GM04503 (cell line): ENCODE measurements at places on chromosomes 3 and 15.
A peak's percentile ranks its signal among the peaks of the same experiment; 100 is the strongest.

DNA sequence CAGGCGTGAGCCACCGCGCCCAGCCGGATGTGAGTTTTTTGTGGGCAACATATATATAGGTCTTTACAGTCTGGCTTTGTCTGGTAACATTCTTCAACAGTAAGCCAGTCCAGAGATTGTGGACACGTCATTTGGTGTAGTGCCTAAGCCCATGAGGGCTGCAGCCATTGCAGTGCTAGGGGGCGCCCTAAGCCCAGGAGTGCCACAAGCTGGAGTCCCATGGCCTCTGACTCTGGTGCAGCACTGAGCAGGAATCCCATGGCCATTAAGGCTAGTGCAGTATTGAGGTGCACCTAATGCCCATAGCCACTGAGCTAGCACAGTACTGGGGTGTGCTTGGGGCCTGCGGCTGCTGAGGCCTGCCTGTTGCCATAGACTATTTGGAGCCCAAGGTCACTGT is 136.4 kb upstream of the NDN start:
- DNase-seq: no peak

GRCh38 chr3:54322354-54322753 is 200.0 kb downstream of the CACNA2D3 start:
- DNase-seq: no peak

- DNase-seq: no peak
Observed at GRCh38 chr3:8713901-8714759, 19.5 kb upstream of the CAV3 start.

GRCh38 chr3:62558549-62559112 is 185.3 kb upstream of the FEZF2 start:
- no peak for DNase-seq

DNA sequence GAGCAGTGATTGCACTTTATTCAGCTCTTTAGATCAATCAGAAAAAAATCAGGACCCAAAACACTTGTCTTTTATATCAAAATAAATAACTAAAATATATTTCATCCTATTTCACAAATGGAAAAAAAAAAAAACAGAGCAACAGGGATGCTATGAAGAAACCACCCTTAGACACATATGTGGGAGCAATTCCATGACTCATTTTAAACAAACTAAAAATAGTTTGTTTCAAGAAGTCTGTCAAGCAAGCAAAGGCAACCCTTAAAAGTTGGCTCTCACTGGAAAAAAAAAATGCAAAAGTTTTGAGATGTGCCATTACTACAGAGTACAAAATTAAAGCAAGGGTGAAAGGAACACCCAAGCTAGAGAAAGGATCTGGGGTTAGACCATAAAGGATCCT is 5.7 kb downstream of the ATP13A3 start:
- DNase-seq: no peak

- peak; percentile 32 for DNase-seq
Observed at GRCh38 chr3:196757876-196758739, 18.5 kb downstream of the PAK2 start.

DNA sequence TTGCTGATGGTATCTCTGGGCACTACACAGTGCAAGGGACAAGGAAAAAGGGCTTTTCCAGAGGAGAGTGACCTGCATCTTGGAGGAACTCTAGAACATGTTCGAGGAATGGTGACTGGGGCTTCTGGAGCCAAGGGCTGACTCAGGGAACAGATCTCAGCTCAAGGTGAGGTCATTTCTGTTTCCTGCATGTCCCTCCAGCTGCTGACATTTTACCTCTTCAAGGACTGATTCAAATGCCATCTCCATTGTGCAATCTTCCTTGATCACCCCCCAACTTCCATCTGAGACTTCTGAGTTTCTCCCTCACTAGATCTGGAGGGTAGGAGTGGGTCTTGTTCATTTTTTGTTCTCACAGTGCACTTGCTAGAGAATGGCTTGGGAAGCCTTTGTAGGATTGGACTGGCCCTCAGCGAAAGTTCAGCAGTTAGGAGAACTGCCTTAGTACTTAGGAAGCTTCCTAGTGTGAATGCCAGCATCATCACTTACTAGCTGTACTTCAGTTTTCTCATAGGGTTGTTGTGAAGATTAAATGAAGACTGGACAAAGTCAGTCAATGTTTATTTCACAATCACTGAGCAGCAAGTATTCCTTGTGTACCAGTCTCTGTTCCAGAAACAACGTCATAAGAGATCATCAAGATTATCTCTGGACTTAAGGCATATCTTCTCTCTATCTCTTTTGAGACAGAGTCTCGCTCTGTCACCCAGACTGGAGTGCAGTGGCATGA is 2.6 kb upstream of the IDH3A start:
- DNase-seq: no peak

- DNase-seq: no peak
Observed at GRCh38 chr15:50825946-50826345, 60.4 kb upstream of the SPPL2A start.

DNA sequence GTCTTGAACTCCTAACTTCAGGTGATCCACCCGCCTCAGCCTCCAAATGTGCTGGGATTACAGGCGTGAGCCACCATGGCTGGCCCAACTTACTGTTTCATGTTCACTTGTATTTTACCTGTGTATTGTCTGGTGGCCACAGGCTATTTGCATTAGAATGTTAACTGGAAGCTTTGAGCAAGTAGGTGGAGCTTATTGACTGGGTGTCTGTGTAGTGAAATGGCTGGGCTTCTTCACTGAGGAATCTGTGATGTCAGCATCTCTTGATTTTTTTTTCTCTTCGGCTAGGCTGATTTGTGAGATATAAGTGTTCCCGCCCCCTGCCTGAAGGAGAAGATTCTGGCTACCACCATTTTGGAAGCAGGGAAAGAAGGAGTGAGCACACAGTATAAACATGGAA is 237.8 kb upstream of the PEX5L start:
- DNase-seq: no peak

- no peak for DNase-seq
Observed at GRCh38 chr3:180330440-180330839, 271.5 kb upstream of the TTC14 start.

- no peak for DNase-seq
Observed at GRCh38 chr15:82040390-82040789, 5.4 kb downstream of the MEX3B start.

DNA sequence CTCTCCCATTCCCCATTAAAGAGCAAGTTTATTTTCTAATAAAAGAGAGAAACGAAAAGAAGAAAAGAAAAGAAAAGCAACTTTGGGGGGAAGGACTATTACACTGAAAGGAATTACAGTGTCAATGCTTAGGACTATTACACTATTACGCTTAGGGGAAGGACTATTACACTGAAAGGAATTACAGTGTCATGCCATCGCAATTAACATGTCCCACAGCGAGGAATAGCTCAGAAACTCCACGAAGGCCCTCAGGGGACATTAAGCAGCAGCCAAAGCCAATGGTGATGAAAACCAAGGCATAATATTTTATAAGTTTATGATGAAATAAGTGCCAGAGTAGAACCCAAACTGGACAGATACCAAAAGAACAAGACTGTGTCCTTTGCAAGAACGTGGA is 22.1 kb upstream of the DET1 start:
- DNase-seq: peak; percentile 63

- no peak for DNase-seq
Observed at GRCh38 chr3:36635731-36636130, 128.6 kb downstream of the DCLK3 start.

GRCh38 chr3:43859766-43860165 is 169.0 kb downstream of the ABHD5 start:
- no peak for DNase-seq

- DNase-seq: no peak
Observed at GRCh38 chr15:70226337-70226980, 128.7 kb upstream of the TLE3 start.

GRCh38 chr3:29408676-29409075 is 127.8 kb downstream of the RBMS3 start:
- DNase-seq: no peak

GRCh38 chr3:54547051-54547450 is 380.8 kb downstream of the LRTM1 start:
- DNase-seq: no peak

GRCh38 chr3:166282931-166283330 is 445.7 kb upstream of the BCHE start:
- no peak for DNase-seq

GRCh38 chr3:81485444-81485865 is 276.0 kb downstream of the GBE1 start:
- peak; percentile 69 for DNase-seq

DNA sequence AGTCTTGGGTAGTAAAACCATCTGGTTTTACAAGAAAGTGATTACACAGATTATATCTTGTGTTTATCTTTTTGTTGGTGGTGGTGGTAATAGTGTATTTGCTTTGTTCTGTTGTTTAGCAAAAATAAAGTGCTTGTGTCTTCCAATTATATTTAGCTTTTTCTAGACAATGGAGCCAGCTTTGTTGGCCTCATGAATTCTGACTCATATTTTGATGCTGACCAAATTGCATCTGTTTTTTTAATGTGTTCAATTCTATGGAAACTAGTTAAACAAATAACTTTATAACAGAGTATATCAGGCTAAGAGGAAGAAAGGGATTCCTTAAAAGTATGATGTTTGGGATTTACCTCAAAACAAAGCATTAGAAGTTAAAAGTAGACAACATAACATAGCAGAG is 69.3 kb upstream of the BFSP2 start:
- DNase-seq: no peak

GRCh38 chr3:30141178-30141581 is 465.2 kb upstream of the TGFBR2 start:
- no peak for DNase-seq

DNA sequence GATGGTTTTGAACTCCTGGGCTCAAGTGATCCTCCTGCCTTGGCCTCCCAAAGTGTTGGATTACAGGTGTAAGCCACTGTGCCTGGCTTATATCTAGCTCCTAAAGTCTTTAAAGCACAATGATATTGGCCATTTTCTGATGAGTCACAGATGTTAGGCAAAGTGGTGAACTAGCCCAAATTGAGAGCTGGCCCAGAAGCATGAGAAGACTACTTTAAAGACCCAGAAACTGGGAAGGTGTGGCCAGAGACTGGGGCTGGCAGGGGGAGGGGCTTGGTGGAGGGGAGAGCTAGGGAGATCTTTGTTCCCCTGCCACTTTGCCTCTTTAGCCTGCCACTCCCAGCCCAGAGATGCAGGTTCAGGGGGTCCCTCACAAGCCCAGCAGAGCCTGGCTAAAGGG is 21.6 kb downstream of the CHRNA3 start:
- DNase-seq: no peak

- peak; percentile 32 for DNase-seq
Observed at GRCh38 chr3:151838574-151839312, 24.8 kb downstream of the AADAC start.

GRCh38 chr3:162632672-162633071 is 1136.1 kb downstream of the OTOL1 start:
- no peak for DNase-seq

DNA sequence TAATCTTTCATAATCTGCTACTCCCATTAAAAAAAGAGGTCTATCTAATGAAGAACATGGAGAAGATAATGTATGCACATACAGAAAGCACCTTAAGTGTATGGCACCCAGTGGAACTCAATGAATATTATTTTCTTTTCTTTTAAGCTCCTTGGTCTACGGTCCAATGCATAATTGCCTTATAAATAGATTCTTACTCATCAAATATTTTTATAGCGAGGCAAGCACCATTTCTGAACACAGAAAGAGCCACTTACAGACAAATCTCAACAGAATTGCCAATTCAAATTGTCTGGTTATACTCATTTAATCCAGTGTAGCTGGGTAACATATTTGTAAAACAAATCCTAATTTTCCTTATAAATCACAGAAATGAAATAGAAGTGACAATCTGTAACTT is 6.3 kb downstream of the PDZRN3 start:
- no peak for DNase-seq

DNA sequence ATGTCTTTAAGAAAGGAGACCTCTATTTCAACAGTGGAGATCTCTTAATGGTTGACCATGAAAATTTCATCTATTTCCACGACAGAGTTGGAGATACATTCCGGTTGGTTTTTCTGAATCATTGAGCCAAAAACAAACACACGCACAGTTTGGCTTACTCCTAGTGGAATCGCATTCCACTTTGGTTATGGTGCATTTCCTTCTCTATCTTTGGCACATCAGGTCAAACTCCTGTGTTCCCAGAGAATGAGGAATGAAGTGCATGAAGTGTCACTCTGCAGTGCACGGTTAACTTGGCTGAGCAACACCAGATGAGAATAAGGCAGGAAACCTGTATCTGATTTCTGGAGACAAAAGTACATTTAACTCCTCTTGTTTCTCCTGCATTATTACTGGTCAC is 38.5 kb downstream of the HDC start:
- DNase-seq: peak; percentile 72

- no peak for DNase-seq
Observed at GRCh38 chr15:72706266-72706665, 20.3 kb downstream of the BBS4 start.

DNA sequence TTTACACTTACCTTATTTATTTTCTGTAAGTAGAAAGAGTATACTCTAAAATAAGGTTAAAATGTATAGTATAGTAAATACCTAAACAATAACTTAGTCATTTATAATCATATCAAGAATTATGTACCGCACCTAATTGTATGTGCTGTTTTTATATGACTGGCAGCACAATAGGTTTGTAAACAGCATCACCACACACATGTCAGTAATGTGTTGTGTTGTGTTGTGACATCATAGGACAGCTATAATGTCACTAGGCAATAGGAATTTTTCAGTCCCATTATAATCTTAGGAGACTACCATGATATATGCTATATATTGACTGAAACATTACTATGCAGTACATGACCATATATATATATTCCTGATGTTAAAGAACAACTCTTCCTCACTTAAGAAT is 99.9 kb upstream of the CNTN4 start:
- DNase-seq: no peak

DNA sequence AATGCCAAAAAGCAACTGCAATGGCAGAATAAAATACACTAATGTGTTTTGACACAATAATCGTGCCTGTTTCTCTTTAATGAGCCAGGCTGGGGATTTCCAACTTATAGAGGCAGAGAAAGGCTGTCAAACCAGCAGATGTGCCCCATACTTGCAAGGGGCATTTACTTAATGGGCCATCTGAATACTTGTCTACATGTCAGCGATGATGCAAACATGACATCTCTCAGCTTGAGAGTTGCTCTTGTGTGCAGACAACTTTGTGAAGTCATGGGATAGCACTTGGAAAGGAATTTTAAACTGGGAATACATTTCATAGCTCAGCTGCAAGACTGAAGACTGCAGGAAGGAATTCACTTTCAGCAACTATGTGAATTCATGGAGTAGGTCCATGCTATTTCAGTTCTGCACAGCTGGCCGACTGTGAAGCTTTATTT is 127.4 kb upstream of the ADAMTS9 start:
- peak; percentile 0 for DNase-seq

DNA sequence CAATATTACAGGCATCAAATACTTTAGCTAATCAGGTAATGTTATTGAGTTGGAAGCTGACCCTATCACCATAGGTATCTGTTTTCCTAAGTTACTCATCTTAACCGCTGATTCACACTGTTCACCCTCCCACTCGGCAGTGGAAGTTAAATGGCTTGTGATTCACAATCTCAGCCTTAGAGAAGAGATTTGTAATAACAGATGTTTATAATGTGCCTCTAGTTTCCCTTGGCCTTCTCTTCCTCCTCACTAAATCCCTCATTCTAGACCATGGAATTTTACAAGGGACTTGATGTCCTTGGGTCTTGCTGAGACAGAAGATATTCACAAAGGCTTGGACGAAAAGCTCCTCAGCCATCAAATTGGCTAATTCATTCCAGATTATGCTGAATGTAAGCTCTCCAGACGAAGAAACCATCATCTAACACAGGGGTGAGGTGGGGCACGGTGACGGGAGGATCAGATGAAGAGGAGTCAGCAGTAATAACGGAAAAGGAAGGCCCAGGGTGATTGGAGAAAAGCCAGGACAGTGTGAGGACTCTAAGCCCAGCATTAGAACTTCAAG is 931.7 kb downstream of the MCTP2 start:
- peak; percentile 77 for DNase-seq

GRCh38 chr15:27576576-27576975 is 522.5 kb downstream of the OCA2 start:
- DNase-seq: no peak
